ENCODE measurements at places on chromosomes 7 and 10.
A peak's percentile ranks its signal among the peaks of the same experiment; 100 is the strongest.

DNA sequence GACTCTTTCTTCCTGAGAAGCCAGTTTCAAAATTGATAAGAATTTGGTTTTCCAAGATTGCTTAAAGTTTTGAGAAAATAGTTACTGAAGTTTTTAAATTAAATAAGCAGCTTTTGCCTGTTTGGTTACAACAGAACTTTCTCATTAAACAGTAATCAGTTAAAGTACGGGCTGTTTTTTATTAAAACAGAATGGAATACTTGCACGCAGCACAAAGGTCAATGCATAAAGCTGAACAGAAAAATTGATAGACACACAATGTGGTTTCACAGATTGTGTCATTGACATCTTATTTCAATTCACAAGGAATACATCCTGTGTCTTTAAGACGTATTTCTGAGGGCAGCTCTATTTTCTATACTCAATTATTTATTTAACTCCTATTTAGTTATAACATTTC, 192.2 kb downstream of the PRKG1 start:
- no peak for DNase-seq

DNA sequence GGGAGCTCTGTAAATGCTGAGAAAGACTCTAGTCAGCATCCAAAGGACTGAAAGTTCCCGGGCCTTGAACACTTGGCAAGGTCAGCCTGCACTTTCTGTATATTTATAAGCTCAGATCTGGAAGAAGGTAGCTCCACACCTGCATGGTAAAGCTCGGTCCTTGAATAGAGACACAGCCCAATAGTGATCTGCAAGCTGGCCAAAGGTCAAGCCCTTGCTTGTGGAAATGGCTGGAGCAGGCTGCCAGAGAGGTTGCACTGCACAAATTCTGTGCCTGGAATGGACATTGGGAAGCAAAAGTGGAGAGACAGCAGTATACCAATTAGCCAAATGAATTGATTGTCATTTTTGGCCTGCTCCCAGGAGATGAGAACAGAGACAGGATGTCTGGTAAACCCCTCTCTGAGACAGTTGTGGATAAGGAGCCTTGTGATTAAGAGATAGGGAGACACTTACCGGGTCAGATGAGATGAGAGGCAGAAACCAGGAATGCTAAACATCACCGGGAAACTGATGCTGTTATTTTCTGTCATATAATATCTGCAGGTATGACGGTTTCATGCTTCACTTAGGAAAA, 8.0 kb upstream of the FRA10AC1 start:
- no peak for DNase-seq

DNA sequence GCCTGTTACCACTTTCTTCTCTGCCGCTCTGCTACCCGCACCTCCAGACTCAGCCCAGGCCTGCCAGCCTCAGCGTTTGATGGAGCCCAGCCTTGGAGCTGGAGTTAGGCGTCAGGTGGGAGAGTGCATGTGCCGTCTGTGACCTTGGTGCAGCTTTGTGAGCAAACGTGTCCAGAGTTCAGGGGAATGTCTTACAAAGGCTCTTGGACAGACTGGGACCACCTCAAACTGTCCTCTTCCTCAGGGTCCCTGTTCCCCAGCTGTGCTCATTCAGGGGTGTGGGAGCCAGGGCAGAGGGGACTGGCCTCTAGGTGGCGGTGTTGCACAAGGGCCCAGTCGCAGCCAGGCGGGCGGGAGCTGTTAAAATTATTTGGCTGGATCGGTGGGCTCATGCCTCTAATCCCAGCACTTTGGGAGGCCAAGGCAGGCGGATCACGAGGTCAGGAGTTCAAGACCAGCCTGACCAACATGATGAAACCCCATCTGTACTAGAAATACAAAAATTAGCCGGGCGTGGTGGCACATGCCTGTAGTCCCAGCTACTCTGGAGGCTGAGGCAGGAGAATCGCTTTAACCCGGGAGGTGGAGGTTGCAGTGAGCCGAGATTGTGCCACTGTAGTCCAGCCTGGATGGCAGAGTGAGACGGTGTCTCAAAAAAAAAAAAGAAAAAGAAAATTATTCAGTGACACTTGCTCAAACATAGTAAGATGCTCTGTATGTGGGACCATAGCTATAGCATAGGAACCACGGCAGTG, 89.2 kb downstream of the ADCY1 start:
- no peak for DNase-seq

- no peak for DNase-seq
These were observed 81.6 kb downstream of the SFMBT2 start for GRCh38 chr10:7329219-7329618.

DNA sequence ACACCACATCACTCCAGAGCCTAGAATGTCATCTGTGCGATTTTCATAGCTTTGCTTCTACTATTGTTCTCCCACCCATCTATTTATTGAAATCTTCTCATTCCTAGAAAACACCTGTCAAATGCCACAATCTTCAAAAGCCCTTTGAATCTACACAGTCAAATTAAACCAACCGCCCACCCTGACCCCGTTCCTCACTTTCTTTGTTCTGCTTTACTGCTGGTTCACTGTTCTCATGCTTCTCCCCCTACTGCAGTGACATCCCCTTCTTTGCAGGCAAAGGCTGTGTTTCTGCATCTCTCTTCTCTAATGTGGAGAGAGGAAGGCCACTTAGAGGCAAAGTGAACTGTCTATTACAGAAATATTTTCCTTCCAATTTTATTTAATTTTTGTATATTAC, 152.4 kb upstream of the NEBL start:
- no peak for DNase-seq

DNA sequence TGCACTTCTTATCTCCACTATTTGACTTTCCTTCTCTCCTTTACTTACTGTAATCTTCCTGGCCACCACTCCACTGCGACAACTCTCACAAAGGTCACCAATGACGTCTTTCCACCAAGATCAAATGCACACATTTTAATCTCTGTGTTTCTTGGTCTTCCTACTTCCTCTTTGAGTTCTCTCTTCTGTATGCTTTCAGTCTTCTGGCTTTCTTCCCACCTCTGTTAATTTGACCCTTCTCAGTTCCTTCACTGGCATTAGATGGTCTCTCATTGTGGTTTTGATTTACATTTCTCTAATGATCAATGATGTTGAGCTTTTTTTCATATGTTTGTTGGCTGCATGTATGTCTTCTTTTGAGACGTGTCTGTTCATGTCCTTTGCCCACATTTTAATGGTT, 31.9 kb downstream of the FAM107B start:
- no peak for DNase-seq

DNA sequence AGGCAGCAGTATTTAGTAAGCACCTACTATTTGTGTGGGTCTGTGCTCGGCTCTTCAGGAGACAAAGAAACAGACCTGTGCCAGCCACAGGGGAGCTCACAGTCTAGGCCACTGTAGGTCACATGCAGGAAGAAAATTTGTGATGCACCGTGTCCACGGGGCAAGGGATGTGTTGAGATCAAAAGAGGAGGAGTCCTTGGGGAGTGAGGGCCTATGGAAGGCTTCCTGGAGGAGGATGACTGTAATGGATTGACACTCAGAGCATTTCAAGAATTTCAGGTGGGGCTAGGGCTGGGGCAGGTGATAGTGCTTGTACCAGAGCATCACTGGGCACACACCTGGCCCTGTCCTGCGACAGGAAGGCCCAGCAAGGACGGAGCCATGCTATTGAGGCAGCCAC, 102.7 kb downstream of the ZMIZ1 start:
- DNase-seq = no peak

- DNase-seq = no peak
These were observed 42.8 kb downstream of the ARHGAP21 start for GRCh38 chr10:24680647-24681524.

DNA sequence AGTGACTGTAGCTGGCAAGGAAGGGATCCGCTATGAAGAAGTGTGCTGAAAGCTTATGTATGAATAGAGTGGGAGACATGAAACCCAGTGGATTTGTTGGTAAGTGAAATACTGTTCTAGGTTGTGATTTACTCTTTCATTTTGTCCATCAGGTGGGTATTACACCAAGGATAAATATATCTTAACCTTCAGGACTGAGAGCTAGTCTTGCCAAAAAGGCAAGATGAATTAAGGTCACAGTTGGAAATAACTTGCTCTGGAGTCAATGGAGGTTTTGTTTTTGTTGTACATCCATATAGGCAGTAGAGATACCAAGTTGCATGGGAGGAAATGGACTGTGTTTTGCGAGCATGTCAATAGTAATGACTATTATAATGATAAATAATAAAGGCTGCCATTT, 190.6 kb downstream of the TMEM178B start:
- no peak for DNase-seq

GRCh38 chr10:51010977-51011376, 63.3 kb upstream of the PRKG1 start:
- DNase-seq = peak; percentile 12

- no peak for DNase-seq
These were observed 63.2 kb upstream of the FHIP2A start for GRCh38 chr10:114758331-114758730.

DNA sequence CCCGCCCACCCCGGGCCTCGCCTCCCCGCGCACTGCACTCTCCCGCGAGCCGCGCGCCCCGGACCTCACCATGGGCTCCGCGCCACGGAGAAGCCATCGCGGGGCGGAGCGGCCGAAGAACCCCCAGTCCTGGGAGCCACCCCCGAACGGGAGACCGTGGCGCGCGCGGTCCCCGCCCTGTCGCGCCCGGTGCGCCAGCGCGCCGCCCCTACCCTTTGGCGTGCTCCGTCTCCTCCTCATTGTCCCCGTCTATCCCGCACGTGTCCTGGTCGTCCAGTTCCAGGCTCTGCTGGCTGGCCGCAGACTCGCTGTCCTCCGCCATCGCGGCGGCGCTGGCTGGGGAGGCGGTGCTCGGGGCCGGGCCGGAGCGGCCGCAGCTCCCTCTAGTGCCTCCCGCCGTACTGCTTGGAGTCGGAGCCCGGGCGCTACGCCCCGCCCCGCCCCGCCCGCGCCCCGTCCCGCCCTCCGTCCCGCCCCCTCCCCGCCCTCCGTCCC, at the start of gene NMT2:
TSS of gene NMT2 (minus strand) at position 403 of the 495 bp plus-strand sequence. CDS start at position 322, 81 bp downstream.
- peak; percentile 76 for DNase-seq

- no peak for DNase-seq
These were observed 64.4 kb downstream of the TBXAS1 start for GRCh38 chr7:139893461-139893860.

GRCh38 chr10:45220931-45221330, 94.5 kb downstream of the OR13A1 start:
- DNase-seq = no peak

GRCh38 chr10:129307141-129307540, 159.9 kb upstream of the MGMT start:
- no peak for DNase-seq

GRCh38 chr10:16893664-16894063, 76.4 kb upstream of the RSU1 start:
- no peak for DNase-seq

DNA sequence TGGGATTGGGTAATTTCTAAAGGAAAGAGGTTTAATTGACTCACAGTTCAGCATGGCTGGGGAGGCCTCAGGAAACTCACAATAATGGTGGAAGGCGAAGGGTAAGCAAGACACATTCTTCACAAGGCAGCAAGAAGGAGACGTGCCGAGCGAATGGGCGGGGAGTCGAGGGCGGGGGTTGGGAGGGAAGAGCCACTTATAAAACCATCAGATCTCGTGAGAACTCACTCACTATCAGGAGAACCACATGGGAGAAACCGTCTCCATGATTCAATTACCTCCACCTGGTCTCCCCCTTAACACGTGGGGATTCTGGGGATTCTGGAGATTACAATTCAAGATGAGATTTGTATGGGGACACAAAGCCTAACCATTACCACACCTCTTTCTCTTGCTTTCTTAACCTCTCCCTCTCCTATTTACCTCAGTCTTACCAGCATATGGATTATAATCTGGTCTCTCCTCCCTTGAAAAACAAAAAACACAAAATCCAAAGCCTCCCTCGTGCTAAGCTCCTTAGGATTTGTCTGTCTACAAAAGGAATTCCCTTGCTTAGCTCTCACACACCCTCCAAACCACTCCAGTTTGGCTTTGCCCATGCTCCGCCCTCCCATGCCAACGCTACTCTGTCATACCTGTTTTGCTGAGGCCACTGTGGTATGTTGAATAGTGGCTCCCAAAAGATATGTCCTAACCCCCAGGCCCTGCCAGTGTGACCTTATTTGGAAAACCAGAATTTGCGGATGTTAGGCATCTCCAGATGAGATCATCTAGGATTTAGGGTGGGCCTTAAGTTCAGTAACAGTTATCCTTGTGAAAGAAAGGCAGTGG, 19.6 kb upstream of the EFCAB10 start:
- no peak for DNase-seq

GRCh38 chr7:134355004-134355525, 38.3 kb upstream of the SLC35B4 start:
- no peak for DNase-seq

- peak; percentile 43 for DNase-seq
These were observed 1.3 kb upstream of the GRK5 start for GRCh38 chr10:119205894-119206602.

DNA sequence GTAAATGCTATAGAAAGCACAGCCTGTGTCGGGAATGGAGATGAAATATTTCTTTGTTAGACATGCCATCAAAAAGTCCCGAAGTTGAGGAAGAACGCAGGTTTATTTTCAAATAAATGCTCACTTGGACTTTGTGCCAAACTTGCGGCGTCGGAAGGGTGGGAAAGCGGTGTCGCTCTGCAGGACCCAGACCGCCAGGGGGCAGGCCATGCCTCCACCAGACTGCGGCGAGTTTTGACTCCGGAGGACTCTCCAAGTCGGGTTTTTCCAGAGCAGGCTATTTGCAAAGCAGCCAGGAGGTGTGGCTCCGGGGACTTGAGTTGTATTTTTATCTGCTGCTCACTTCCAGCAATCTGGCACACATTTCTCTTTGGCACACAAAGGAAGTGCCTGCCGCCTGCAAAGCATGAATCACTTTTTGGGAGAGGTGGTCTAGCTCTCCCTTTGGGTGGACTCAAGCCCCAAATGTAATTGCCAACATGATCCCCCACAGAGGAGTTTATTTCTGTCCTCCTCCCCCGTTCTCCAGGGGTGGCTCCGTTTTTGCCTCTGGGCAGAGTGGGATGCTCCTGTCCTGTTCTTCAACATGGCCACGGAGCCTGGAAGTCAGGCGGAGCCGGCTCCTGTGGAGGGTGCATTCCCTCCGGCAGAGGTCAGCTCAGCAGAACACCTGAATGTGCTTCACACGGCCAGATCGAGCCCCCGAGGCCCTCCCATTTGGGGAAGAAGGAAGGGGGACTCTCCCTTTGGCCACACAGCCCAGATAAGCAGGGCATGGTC, 82.3 kb upstream of the GPR26 start:
- peak; percentile 13 for DNase-seq

DNA sequence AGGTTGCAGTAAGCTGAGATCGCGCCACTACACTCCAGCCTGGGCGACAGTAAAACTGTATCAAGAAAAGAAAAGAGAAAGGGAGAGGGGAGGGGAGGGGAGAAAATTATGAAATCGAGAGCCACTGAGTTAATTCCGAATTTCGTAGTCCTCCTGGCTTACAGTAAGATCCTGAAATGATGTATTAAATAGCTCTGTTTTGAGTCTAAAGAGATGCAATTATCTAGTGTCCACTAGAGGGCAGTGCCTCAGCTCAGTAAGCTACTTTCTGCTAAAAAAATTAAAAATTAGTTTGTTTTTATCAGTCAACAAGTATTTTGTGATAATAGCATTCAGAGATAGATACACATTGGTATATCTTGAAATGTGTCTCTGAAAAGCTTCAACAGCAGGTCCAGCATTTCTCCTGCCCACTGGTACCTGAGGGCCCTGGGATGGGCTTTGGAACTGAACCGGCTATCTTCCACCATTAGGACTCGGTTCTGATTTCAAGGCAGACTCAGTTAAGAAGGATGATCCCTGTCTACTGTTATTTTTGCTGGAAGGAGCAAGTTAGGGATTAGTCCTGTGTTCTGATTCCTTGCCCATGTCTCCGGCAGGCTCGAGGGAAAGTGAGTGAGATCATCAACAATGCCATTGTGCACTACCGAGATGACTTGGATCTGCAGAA, 19.5 kb downstream of the TSPAN33 start:
- DNase-seq = peak; percentile 21

GRCh38 chr10:78290131-78290750, 256.6 kb downstream of the RPS24 start:
- no peak for DNase-seq

Data from SW 1271 (cell line).